ENCODE measurements at places on chromosomes 5 and 9.

DNA sequence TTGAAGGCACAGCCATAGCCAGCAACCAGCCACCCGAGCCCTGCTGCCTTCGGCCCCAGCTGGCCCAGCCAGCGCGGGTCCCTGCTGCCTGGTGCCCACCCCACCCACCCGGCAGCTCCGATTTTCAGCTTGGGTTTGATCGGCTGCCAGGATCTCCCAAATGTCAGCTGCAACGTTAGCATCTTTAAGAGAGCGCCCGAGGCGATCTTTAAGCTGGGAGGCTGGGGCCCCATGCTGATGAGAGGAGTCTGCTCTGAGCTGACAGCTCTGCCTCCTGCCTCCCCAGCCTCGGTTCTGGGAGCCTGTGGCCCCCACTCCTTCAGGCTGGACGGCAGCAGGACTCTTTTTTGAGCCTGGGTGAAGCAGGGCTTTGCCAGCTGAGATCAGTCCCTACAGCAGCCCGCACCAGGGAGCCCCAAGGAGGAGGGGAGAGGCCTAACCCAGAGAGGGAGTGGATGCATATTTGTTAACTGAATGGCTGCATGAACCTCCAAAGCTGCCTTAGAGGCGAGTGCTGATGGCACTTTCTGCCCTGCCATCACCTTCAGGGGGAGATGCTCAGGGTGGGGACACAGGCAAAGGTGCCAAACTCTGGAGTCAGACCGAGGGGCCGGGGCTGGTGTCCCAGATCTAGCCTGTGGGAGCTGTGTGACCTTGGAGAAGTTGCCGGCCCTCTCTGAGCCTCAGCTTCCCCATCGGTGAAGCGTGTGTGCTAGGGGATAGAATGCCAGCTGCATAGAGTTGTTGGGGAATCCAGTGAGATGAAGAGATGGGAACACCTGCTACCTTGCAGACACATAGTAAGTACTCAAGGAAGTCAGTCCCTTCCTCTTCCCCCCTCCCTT, 165.5 kb downstream of the C9orf50 start:
- DNase-seq, result no peak

DNA sequence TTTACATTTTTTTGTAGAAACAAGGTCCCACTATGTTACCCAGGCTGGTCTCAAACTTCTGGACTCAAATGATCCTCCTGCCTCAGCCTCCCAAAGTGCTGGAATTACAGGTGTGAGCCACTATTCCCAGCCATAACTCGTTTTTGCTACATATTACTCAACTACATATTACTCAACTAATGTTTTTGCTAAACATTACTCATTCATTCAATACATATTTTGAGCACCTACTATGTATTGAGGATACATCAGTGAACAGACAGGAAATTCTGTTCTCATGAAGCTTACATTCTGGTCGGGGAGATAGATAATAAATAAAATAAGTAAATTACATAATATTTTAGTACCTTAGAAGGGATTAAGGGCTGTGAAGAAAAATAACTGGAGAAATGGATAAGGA, 34.9 kb upstream of the STOM start:
- no peak for DNase-seq

- DNase-seq, result no peak
These were observed 296.5 kb upstream of the DMAC1 start for GRCh38 chr9:8096091-8096490.

GRCh38 chr5:1793966-1794900, 5.4 kb downstream of the MRPL36 start:
- DNase-seq, result no peak

DNA sequence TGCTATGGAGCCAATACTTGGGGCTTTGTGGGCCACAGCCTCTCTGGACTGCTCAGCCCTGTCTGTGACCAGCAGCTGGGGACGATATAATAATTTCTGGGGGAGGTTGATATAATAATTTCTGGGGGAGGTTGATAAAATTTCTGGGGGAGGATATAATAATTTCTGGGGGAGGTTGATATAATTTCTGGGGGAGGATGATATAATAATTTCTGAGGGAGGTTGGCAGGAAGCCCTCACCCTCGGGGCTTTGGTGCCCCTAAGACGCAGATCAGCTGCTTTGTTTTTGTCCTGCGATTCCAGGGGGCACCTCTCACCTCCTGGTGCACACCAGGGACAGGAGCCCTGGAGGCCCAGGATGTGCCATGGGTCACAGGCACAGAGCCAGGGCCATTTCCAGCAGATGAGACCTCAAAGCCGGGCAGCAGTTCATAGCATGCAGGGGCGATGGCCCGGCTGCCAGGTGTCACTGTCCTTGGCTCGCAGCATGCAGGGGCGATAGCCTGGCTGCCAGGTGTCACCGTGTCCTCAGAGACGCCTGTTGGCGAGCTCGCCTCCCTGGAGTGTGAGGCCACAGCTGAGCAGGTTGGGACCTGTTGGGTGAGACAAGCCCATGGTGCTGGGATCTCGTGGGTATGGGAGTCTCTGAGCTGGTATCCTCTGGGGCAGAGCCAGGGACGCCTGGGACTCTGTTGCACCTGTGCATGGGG, 3.8 kb upstream of the TOR4A start:
- no peak for DNase-seq

GRCh38 chr5:159411115-159411514, 80.8 kb upstream of the IL12B start:
- DNase-seq, result no peak

- DNase-seq, result no peak
These were observed 608.9 kb downstream of the IRX1 start for GRCh38 chr5:4204276-4205141.

DNA sequence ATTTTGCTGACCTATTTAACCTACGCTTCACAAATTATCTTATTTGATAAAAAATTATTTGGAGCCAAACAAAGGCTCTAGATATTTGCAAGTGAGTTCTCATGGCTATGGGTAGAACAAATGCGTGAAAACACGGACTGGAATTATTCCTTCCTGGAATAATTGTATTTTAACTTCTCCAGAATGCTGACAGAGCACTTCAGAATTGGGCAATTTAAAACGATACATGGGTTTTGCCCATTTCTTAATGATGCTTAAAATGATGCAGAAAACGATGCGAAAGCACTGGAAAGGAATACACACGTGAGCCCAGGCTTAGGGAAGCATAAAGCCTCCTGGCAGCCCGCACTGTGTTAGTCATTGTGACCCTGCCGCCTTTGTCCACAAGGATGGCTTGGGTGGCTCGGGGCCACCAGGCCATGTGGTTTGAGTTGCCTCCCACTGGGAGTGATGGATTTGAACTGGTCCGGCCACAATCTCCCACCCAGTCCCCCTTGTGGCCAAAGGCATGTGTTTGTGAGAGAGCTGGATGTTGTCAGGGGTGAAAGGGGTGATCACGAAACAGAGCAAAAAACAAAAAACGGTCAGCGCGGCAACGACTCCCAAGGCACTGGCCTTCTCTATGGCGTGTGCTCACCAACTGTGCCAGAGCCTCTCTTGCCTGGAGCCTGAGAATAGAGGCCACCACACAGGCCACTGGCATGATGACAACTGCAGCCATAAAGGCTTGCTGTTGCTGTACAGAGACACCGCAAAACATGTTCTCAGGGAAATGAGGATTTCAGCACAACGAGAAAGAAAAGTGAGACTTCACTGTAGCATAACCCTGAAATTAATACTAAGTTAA, 234.2 kb upstream of the ADAMTS16 start:
- no peak for DNase-seq

GRCh38 chr5:127019928-127020327, 10.4 kb downstream of the MARCHF3 start:
- no peak for DNase-seq

- DNase-seq, result no peak
These were observed 8.4 kb downstream of the TRIM41 start for GRCh38 chr5:181231432-181231831.

- no peak for DNase-seq
These were observed 224.5 kb downstream of the BNC2 start for GRCh38 chr9:16645970-16646369.

DNA sequence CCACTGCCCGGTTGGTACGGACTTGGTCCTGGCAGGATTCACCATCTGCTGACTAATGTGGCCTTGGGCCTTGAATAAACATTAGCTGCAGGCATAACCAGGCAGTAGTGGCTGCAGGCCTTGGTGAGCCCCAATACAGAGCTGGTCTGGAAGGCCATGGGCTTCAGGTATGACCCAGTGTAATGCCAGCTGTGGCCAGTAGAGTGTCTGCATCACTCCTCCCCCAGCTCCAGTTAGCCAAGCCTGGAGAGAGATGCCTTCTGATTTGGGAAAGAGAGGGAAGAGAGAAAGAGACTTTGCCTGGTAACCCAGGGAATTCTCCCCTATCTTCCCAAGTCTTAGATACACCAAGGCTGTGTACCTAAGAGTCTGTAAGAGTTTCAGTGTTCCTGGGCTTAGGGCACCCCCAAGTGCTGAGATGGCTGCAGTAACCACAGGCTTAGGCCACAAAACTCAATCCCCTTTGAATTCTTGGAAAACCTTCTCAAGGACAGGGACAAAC, 5.6 kb upstream of the C5 start:
- no peak for DNase-seq

DNA sequence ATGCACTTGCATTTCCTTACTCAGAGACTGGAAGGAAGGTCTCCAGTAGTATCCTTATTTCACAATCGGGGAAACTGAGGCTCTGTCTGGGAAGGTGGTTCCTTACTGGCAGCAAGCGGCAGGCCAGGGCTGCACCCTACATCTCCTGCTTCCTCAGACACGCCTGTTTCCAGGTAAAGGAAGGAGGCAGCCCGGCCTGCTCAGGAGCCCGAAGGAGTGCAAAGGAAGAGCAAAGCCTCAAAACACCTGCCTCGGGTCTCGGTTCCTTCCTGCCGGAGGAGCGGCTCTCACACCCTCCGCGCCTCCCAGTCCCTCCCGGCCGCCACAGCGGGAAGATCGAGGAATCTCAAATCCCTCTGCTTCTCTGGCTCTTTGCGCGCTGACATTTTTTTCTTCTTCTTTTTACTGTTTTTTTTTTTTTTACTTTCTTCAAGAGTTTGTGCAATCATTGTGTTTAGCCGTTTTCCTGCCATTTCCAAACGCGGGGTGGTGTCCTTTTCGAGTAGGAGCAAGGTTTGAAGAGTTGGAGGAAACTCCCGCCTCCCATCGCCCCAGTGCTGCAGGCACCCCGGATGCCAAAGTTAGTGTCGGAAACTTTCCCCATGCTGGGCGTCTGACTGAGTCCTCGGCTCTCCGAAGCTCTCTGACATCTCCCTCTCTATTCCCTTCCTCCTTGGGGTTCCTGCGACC, 1.0 kb downstream of the GGTA1 start:
- DNase-seq, result no peak

GRCh38 chr9:18834740-18835361, 198.2 kb downstream of the SAXO1 start:
- DNase-seq, result no peak

GRCh38 chr5:8399471-8399870, 530.5 kb downstream of the MTRR start:
- DNase-seq, result no peak

GRCh38 chr5:17373814-17374556, 124.0 kb upstream of the TAF11L2 start:
- no peak for DNase-seq

- no peak for DNase-seq
These were observed 30.4 kb downstream of the RAB14 start for GRCh38 chr9:121171236-121171635.

GRCh38 chr5:98865690-98866089, 63.1 kb downstream of the CHD1 start:
- DNase-seq, result no peak

GRCh38 chr9:132164604-132165362, 2.9 kb downstream of the NTNG2 start:
- no peak for DNase-seq

- no peak for DNase-seq
These were observed 5.7 kb upstream of the RARS1 start for GRCh38 chr5:168480601-168481000.

GRCh38 chr9:87540444-87541105, 42.9 kb downstream of the DAPK1 start:
- no peak for DNase-seq

DNA sequence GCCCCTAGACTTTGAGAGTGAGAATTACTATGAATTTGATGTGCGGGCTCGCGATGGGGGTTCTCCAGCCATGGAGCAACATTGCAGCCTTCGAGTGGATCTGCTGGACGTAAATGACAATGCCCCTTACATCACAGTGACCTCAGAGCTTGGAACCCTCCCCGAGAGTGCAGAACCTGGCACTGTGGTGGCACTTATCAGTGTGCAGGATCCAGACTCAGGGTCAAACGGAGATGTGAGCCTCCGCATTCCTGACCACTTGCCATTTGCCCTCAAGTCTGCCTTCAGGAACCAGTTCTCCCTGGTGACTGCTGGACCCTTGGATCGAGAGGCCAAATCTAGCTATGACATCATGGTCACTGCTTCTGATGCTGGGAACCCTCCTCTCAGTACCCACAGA, 1.3 kb downstream of the PCDHGC4 start:
- no peak for DNase-seq

DNA sequence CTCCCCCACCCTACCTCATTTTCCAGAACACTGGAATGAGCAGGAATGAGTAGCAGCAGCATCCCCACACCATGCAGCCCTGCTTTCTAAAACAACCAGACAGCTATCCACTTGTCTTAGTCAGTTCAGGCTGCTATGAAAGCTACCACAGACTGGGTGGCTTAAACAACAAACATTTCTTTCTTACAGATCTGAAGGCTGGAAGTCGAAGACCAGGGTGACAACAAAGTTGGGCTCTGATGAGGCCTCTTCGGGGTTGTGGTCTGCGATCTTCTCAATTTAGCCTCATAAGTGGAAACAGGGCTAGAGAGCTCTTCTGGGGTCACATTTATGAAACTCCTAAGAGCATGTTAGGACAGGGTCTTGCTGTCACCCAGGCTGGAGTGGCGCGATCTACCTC, 38.9 kb downstream of the LPAR1 start:
- DNase-seq, result no peak

- no peak for DNase-seq
These were observed 361.3 kb downstream of the PTPRD start for GRCh38 chr9:10251490-10251889.

GRCh38 chr5:97476852-97477534, 293.9 kb upstream of the RIOK2 start:
- DNase-seq, result no peak

GRCh38 chr5:88515881-88516819, 247.5 kb upstream of the TMEM161B start:
- DNase-seq, result no peak

DNA sequence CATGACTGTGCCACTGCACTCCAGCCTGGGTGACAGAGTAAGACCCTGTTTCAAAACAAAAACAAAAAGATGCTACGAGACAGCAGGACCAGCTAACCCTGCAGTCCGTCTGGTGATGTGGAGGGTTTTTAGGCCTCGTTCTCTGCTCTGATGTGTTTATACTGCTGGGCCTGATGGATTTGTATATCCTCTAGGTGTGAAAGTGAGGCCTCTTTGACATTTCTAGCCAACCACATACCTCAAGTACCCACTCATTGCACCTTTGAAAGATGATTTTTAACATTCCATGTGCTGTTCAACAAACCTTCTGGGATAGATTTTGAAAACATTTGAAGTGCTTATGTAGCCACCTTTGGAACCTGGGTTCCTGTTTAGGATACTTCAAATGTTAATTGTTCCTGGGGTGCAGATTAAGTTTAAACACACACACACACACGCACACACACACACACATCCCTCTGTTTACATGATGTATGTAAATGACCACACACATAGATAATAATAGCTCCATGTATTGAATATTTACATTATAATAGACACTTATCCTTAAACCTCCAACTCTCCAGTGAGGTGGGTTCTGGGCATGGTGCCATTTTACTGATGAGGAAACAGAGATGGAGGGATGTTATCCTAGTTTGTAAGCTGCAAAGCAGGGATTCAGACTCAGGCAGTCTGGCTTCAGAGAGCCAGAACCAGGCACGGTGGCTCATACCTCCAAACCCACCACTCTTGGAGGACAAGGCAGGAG, 48.8 kb upstream of the GOLPH3 start:
- DNase-seq, result no peak
